ENCODE measurements at places on chromosomes 1 and 21.

- DNase-seq: no peak
These were observed 11.6 kb upstream of the LMNA start for GRCh38 chr1:156102633-156103511.

DNA sequence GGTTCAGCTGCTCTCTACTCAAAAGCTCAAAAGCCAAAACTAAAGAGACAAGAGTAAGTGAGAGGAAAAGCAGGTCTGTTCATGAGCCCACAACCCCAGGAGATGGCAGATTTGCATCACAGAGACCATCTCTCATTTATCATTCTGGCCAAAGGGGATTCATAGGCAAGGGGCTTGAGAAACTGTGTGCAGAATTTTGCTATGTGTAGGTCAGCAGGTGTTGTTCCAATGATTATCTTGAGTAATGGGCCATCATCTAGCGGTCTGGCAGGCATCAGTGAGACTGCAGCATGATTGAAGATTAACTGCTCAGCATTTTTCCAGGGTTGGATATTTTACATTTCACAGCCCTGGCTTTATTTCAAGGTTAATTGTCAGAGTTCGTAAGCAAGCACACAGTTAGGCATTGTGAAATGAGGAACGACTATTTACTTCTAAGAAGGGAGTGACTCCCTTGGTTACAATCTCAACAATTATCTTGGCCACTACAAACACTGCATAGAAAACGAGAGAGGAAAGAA is 1204.6 kb upstream of the TMPRSS15 start:
- DNase-seq: no peak

- no peak for DNase-seq
These were observed 1.9 kb upstream of the IRF2BP2 start for GRCh38 chr1:234611847-234612351.

- no peak for DNase-seq
These were observed 80.1 kb downstream of the BACH1 start for GRCh38 chr21:29378832-29379231.

DNA sequence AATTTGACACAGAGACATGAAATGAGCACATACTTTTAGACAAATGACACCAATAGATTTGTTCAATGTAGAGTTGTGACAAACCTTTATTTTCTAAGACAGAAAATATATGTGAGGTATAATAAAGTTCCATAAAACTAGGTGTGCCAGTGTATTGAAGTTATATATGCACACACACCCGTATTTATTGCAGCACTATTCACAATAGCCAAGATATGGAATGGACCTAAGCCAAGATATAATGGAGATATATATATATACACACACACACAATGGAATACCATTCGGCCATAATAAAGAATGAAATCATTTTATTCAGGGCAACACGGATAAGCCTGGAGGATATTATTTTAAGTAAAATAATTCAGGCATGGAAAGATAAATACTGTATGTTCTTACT is 1013.5 kb downstream of the KCNT2 start:
- no peak for DNase-seq

DNA sequence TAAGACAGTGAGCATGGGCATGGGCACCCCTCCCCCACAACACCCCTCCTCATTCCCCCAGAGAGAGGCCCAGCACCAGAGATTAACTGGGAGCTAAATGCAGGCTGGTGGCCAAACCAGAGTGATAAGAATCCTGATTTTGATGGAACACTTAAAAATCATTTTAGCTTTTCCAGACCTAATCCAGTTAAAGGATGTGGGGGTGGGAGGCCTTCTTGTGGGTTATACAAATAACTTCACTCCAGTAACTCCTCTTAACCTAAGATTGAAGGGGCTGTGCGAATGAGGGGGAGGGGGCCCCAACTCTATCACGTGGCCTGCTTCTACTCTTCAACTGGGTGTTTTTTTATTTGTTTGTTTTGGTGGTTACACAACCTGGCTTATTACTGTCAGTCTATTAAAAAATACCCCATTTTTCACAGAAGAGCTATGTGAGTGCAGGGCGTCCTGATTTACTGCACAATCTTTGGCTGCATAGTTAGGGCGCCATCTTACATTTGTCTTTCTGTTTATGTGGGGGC is 398.1 kb upstream of the LYPLAL1 start:
- DNase-seq: no peak

DNA sequence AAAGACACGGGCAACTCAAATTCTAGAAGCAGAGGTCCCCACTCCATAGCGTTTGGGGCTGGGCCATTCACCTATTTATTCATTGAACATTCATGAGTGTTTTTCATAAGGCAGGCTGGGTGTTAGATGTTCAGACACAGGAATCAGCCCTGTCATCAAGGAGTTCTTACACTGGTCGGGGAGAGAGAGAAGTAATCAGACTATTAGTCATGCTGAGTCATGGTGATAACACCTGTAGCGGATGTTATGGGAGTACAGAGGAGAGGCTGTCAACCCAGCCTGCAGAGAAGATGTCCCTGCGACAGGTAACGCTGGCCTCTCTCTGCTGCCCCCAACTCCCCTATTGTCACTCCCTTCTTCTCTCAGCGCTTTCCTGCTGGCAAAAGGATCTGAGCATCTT is 17.2 kb downstream of the LY9 start:
- DNase-seq: no peak

- no peak for DNase-seq
These were observed 59.0 kb downstream of the FASLG start for GRCh38 chr1:172717722-172718465.

- no peak for DNase-seq
These were observed 432 bp downstream of the EPHB2 start for GRCh38 chr1:22711071-22711470.

DNA sequence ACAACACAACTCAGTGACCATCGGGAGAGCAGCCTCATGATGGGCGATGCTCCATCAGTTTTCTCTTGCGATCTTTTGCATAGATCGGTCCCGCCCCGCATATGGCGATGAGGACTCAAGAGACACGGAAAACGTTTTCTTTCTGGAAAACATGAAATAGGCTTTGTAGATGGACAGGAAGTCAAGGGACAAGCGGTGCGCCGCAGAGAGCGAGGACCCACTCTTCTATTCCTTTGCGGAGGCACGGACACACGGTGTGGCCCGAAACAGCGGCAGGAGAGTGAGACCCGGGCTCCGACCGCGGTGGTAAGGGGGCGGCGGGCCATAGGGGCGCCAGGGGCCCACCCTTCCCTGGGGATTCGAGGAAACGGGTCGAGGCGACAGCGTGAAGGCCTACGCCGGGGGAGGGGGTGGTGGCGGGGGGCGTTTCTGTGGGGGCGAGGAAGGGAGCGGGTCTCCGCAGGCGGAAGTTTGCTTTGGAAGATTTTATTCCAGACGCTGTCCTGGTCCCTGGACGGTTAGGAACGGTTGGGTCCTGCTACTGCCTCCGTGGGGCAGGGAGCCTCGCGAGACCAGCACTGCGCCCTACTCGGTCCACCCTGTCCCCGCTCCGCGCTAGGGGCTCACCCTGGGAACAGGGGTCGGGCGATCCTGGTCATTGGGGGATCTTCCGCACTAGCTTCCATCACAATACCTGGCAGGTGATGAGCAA is 796 bp upstream of the TDRKH start:
- DNase-seq: no peak

GRCh38 chr1:241485145-241485544 is 34.4 kb downstream of the FH start:
- no peak for DNase-seq

- DNase-seq: no peak
These were observed 4.1 kb upstream of the TIAM1 start for GRCh38 chr21:31348188-31348587.

- no peak for DNase-seq
These were observed 141.0 kb downstream of the HIVEP3 start for GRCh38 chr1:41777695-41778094.

All from activated naive CD4-positive, alpha-beta T cell treated with anti-CD3 and anti-CD28 coated beads, Interleukin-2, amount 50 U/mL, for 16 hours (primary cell).